Stimulated activated effector memory CD8-positive, alpha-beta T cell treated with anti-CD3 and anti-CD28 coated beads, Interleukin-12 subunit alpha, Interleukin-12 subunit beta, amount 100 ng/mL, for 72 hours (primary cell): ENCODE measurements at places on chromosomes 3 and 15.

DNA sequence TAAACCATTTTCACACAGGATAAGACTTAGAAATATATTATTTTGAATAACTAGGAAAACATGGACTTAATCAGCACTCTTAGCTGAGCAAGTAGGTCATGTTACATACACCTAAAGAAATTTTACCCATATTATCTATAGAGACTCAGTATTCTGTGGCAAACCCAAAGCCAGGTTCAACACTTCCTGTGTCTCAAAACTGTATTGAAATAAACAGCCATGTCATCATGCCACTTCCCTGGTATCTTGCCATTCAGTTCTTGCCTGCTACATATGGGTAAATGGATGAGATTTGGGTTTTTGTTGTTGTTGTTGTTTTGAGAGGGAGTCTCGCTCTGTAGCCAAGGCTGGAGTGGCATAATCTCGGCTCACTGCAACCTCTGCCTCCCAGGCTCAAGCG is 141.5 kb upstream of the PLXND1 start:
- DNase-seq = no peak

- no peak for DNase-seq
Measured at GRCh38 chr3:195692354-195692685, 28.5 kb upstream of the MUC20 start.

DNA sequence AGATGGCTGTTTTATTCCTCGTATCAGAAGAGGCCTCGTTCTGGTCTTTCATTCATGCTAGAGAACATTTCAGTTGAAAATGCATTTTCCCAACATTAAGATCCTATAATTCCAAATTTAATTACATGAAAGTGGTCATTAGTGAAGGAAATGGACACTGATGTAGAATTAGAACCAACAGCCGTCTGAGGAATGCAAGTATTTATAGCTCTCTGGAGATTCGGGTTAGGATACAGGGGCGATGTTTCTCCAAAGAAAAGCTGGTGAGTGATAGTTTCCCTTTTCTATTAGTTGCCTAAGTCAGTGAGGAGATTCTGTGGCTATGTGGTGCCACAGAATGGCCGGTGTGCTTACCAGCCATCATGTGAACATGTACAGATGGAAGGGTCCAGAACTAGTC is 109.0 kb upstream of the IL12A start:
- DNase-seq = no peak

GRCh38 chr15:54638666-54639065 is 558.1 kb downstream of the RSL24D1 start:
- DNase-seq = no peak

DNA sequence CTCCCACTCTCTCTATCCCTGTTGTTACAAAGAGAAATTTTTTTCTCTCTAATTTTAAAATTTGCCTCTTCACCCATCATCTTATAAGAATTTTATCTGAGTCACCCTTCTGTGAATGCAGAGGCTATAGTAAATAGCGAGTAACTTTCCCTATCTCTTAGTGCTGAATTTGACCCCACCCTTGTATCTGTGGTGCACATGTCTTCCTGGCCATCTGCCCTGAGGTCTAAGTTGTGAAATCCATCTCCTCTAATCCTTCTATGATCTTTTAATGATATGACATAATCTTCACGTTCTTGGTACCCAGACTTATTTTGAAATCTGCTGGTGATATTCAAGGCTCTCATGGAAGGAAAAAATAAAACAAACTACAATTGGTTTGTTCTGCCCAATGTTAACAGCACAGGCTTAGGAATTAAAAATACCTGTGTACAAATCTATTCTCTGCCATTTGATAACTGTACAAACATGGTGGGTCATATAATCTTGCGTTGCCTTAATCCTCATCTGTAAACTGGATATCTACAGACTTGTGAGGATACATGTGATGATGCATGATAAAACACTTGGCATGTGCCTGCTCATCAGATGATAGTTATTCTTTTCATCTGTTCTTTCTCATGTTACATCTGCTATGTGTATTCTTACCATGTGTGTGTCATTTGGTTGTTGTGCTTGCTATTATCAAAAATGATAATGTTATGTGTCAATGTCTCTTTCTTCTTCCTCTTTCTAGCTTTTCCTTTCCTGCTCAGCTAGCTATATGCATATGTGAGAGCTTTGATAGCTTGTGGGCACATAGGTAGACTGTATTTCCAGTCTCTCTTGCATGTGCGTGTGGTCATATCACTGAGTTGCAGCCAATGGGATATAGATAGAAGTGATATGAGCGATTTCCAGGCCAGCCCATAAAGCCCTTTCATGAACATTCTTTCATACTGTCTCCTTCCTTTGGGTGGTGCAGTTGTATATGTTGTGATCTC is 13.7 kb upstream of the CCR3 start:
- no peak for DNase-seq

DNA sequence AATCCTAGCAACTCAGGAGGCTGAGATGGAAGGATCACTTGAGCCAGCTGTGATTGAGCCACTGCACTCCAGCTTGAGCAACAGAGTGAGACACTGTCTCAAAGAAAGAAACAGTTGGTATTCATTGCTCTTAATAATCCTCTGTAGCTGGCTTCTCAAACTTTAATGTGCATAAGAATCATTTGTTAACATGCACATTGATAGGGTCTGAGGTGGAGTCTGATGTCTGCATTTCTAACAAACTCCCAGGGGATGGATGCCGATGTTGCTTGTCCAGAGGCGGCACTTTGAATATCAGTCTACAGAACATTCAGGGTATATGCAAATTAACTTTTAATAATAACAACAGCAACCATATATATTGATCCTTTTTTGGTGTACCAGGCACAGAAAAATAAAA is 39.9 kb downstream of the NKIRAS1 start:
- DNase-seq = no peak

- no peak for DNase-seq
Measured at GRCh38 chr3:12420393-12420792, 63.9 kb upstream of the TSEN2 start.

DNA sequence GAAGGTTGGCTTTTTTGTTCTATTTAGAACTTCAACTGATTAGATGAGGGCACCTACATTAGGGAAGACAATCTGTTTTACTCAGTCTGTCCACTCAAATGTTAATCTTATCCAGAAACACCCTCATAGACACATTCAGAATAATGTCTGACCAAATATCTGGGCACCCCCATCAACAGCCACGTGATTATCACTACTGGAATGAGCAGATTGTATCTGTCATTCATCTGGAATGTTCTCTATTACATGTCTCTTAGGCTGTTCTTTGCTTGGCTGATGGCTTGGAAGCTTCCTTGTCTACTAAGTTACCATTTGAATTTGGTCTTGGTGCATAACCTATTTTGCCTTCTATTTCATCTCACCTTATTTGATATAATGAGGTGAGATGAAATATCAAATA is 15.7 kb upstream of the LRRC58 start:
- DNase-seq = no peak

GRCh38 chr3:185687271-185687878 is 101.3 kb downstream of the SENP2 start:
- DNase-seq = no peak

DNA sequence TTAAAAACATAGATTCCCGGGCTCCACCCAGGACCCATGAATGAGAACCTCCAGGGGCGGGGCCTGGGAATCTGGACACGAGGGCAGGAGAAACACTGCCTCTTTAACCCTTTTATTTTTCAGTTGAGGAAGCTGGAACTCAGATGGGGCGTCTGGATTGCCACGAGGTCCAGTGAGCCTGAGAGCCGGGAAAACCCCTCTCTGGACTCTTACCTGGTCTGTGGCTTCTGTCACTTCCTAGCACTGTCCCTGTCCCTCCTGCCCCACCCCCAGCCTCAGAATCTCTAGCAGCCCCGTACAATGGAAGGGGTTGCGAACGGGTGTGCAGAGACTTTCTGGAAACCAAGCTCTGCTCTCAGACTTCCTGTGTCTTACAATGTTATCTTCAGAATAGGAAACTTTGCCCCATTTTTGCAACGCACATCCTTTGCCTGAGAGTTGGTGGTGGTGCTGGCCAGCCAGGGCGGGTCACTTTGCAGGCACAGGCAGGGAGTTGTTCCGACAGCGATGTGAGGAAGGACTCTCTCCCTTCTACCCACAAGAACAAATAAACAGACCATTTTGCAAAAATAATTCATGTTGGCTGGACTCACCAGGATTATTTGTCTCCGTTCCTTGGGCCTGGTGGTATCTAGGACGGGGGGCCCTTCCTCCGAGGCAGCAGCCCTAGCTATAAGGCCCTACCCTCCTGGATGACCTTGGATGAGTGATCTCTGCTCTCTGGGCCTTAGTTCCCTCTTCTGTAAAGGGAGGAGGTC is 59.1 kb downstream of the SMAD6 start:
- no peak for DNase-seq

- DNase-seq = no peak
Measured at GRCh38 chr15:92606126-92606835, 49.3 kb downstream of the FAM174B start.
